ENCODE measurements at places on chromosomes 16 and 17.

GRCh38 chr16:11980136-11980844 lies 3.8 kb downstream of the SNX29 start:
- DNase-seq: no peak

GRCh38 chr17:49573510-49574322 lies 2.0 kb upstream of the NXPH3 start:
- DNase-seq: no peak

DNA sequence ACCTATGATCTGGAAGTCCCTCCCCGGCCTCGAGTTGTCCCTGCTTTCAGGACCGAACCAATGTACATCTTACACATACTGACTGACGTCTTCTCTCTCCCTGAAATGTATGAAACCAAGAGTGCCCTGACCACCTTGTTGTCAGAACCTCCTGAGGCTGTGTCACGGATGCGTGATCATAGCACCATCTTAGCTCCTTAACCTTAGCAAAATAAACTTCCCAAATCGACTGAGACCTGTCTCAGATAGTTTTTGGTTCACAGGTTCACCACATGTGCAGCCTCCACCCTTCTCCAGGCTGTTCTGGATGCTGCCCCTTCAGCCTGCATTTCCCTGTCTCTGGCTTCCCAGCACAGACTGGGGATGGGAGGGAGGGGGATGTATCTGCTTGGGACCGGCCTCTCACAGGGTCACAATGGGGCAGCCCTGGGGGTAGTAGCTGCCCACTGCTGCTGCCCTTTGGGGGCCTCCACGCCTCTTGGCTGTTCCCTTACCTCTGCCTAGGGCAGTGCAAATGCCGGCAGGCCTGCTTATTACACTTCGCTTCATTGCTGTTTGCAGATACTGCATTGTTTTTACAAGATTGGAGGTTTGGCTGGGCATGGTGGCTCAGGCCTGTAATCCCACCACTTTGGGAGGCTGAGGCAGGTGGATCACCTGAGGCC lies 69.8 kb downstream of the NT5M start:
- DNase-seq: no peak

- DNase-seq: no peak
Measured at GRCh38 chr16:71698491-71698890, 26.0 kb downstream of the PHLPP2 start.

DNA sequence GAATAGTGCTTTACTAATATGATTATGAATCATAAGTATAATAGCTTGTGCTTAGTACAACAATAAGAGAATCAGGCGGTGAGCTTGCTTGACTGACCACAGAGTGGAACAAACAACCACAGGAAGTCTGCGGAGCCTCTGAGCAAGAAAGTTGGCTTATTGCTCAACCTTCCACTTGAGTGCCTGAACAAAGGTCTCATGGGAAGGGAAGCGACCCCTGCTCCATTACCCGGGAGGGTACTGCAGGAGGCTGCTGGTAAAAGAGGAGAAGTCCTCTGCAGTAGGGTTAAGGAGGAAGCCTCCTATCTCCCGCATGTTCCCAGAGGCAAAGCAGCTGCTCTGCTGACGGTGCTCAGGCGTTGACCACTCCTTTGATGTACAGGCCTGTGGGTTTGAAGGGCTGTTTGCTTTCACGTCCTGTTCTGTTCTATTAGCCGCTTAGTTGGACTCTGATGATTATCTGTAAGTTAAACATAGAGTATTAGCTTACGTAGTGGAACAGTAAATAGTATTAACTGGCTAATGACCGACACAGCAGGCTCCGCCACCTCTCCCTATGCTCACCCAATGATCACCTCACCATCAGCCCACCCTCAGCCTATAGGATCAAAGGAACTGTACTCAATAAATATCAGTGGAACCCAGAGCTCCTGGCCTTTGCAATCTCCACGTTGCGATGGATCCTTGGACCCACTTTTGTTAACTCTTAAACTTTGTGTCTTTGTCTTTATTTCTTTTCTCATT lies 17.5 kb downstream of the ALOX15B start:
- no peak for DNase-seq

GRCh38 chr16:35687781-35688180 lies 2228.4 kb downstream of the TP53TG3F start:
- no peak for DNase-seq

- DNase-seq: no peak
Measured at GRCh38 chr17:77439189-77440018, 298.6 kb downstream of the SEC14L1 start.

Measured in AG09319 (cell line).